H9 (cell line): ENCODE measurements at places on chromosomes 4 and X. TPM values are rescaled to one million over a fixed set of nuclear protein-coding genes. Genes with fewer than 3 reads are reported as not detected.
A peak's percentile ranks its signal among the peaks of the same experiment; 100 is the strongest.

DNA sequence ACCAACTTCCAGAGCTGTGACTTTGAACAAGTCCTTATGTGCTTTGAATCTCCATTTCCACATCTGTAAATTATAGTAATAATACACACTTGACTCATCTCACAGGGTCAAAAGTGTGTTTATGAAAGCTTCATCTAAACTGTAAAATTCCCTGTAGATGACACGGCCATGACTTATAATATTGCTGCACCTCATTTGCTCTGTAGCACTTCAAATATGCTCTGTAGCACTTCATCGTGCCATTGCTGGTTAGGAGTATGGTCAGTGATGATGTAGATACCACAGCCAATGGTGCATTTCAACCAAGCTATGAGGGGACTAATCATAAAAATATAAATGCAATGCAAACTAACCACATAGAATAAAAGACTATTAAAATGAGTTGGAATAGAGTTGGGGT lies 318.6 kb downstream of the ANK2 start:
- no peak for DNase-seq
- H3K27me3 ChIP-seq: no peaks in the 10 kb centered on the region
- H3K4me1 ChIP-seq: no peaks in the 10 kb centered on the region
- H3K27ac ChIP-seq: no peak overlapping the region
- H3K36me3 ChIP-seq: peaks cover 26% of the 10 kb centered on the region
- H3K4me3 ChIP-seq: no peak overlapping the region

- no peak overlapping the region for H3K27ac ChIP-seq
- no peaks in the 10 kb centered on the region for H3K36me3 ChIP-seq
- H3K4me3 ChIP-seq: no peak overlapping the region
- no peak for DNase-seq
- H3K4me1 ChIP-seq: peaks cover 6% of the 10 kb centered on the region; the same call in 1 of the 2 replicates
Observed at GRCh38 chr4:168654104-168654847, 157.4 kb downstream of the PALLD start.

DNA sequence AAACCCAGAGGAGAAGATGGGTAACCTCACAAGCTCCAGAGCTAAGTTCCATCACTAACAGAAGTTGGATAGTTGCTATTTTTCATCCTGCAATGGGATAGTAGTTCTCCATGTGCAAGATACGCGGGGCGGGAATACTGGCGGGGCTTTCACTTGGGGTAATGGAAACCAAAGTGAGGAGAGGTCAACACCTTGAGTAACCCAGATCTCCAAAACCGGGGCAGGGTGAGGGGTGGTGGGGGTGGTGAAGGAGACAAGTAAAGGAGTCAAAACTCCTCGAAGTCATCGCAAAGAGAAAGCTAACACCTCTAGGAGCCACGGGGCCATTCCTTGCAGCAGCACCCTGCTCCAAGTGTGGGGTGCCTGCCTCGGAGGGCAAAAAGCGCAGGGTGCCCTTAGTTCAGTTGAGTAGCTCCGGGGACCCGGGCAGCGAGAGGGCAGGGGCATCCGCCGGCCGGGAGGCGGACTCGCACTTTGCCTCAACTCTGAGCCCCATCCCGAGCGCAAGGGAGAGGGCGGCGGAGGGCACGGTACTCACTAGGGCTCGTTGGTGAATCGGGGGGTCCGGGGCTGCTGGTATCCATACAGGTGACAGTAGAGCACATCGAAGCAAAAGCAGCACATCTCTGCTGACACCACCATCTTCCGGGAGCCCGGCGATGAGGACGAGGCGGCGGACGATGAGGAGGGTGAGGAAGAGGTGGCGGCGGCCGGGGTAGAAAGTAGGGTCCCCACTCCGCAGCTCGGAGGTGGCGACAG lies 645 bp downstream of the AMMECR1 start:
- peak overlapping the region; percentile 98 for H3K4me3 ChIP-seq
- peaks cover 11% of the 10 kb centered on the region for H3K4me1 ChIP-seq
- no peak overlapping the region for H3K27ac ChIP-seq
- DNase-seq: no peak
- no peaks in the 10 kb centered on the region for H3K27me3 ChIP-seq
- no peaks in the 10 kb centered on the region for H3K36me3 ChIP-seq

GRCh38 chrX:38999967-39000745 lies 198.9 kb downstream of the MID1IP1 start:
- DNase-seq: no peak
- no peaks in the 10 kb centered on the region for H3K4me1 ChIP-seq
- H3K27me3 ChIP-seq: no peaks in the 10 kb centered on the region; the same call in 1 of the 2 replicates
- H3K27ac ChIP-seq: no peak overlapping the region

Gene GAGE12E
- not detected in 2 replicates for total RNA-seq

- no peaks in the 10 kb centered on the region for H3K4me1 ChIP-seq
- H3K36me3 ChIP-seq: no peaks in the 10 kb centered on the region
- H3K27me3 ChIP-seq: no peaks in the 10 kb centered on the region
- no peak overlapping the region for H3K27ac ChIP-seq
Observed at GRCh38 chr4:15755321-15756155, 22.6 kb upstream of the CD38 start.

DNA sequence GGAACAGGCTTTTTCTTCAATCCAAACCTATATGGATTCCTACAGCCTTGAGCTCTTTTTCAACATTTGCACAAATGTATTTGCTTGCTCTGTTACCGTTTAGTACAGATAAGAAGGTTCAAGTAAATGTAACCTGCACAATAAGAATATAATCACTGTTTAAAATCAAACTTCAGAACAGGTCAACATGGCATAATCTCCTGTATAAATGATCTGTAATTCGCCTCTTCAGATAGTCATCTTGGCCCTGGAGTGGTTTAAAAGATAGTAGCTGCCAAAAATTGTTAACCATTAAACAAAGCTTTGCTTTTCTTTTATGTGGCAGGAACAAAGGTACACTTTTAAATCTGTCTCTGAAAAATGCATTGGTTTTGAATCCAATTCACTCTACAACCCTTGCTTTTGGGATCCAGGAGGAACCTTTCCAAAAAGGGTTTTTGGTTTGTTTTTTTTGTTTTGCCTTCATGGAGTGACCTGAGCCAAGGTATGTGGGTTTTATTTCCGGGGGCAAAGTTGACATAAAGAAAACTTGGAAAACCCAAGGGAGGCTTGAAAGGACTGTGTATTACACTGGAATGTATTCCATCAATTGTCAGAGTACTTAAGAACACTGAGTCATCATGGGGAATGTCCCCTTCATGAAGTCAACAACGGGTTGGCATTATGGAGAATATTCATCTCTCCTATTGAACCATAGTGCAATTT lies 210.4 kb upstream of the HCCS start:
- H3K27ac ChIP-seq: no peak overlapping the region
- no peaks in the 10 kb centered on the region for H3K36me3 ChIP-seq
- H3K4me3 ChIP-seq: no peak overlapping the region
- no peaks in the 10 kb centered on the region for H3K27me3 ChIP-seq
- DNase-seq: no peak
- no peaks in the 10 kb centered on the region for H3K4me1 ChIP-seq

GRCh38 chr4:155930330-155930729 lies 23.3 kb downstream of the CTSO start:
- no peak for DNase-seq
- H3K27me3 ChIP-seq: no peaks in the 10 kb centered on the region
- H3K4me3 ChIP-seq: no peak overlapping the region
- H3K36me3 ChIP-seq: peaks cover 4% of the 10 kb centered on the region; the same call in 1 of the 3 replicates
- no peak overlapping the region for H3K27ac ChIP-seq
- no peaks in the 10 kb centered on the region for H3K4me1 ChIP-seq

DNA sequence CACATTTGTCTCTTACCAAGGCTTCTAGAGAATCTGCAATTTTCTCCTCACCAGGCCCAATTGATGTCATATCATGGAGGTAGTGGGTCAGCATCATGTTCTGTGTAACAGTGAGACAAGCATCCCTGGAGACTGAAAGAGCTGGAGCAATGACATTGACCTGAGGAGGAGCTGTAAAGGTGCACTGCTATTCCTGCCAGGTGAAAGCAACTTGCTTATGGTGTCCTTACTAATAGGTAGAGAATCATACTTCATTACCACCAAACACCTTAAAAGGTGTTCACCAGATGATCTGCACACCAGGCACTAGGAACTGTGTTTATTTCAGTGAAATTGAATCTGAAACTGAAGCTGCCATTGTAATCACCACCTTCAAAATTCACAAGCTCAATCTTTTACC lies 188.7 kb downstream of the AFAP1 start:
- no peaks in the 10 kb centered on the region for H3K36me3 ChIP-seq
- no peak overlapping the region for H3K4me3 ChIP-seq
- no peak for DNase-seq
- H3K27me3 ChIP-seq: no peaks in the 10 kb centered on the region
- H3K27ac ChIP-seq: no peak overlapping the region

DNA sequence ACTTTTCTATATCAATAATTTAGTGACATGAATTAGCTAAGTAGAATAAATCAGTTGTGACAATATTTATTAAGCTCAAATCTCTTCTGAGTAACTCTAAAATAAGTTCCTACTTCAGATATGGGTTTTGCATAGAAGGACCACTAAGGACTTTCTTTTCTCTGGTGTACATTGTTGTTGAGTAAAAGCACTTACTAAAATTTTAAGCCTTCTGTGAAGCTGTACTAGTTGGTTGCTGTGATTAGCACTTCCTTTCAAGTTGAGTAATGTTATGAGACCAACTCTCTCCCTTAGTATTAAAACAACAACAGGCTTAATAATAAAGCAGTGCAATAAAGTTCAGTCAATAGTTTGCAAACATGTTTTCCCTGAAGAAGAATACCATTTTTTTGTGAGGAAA lies 667.4 kb upstream of the NDST4 start:
- H3K4me1 ChIP-seq: no peaks in the 10 kb centered on the region
- H3K27ac ChIP-seq: no peak overlapping the region
- no peak overlapping the region for H3K4me3 ChIP-seq
- DNase-seq: no peak
- no peaks in the 10 kb centered on the region for H3K36me3 ChIP-seq
- H3K27me3 ChIP-seq: no peaks in the 10 kb centered on the region

DNA sequence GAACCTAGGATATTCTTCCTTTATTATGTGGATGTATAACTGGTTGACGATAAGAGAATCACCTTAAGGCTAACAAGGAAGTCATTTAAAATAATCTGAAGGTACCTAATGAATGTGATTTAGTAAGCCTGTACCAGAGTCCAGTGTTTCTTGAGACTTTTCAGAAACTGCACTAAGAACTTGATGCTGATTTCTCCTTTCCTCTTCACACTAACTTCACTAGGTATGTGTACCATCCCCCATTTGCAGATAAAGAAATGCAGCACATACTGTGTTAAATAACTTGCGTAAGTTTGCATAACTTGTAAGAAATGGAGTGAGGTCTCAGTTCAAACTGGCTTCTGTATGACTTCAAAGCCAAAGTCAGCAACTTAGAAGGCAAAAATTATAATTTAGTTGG lies 63.3 kb downstream of the ELOVL6 start:
- H3K4me3 ChIP-seq: no peak overlapping the region
- no peak for DNase-seq
- no peaks in the 10 kb centered on the region for H3K27me3 ChIP-seq
- H3K36me3 ChIP-seq: peaks cover 4% of the 10 kb centered on the region; the same call in 1 of the 3 replicates

DNA sequence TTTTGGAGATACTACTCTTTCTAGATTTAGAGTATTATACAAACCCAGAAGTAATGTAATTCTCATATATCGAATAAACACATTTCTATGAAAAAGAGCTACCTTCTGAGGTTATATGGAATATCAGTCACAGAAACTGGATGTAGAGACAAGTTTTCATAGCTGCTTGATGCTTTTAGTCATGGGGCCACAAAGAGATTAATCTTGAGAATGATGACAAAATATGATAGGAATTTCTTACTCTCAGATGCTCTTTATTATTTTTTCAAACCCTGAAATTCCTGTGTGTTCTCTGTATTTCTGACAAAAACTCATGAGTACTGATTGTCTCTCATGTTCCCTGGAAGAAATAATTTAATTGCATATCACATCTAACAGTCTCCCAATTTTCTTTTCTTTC lies 662.5 kb downstream of the RAPGEF2 start:
- H3K27me3 ChIP-seq: no peaks in the 10 kb centered on the region
- DNase-seq: no peak
- H3K27ac ChIP-seq: no peak overlapping the region
- H3K4me3 ChIP-seq: no peak overlapping the region
- no peaks in the 10 kb centered on the region for H3K4me1 ChIP-seq
- H3K36me3 ChIP-seq: peaks cover 2% of the 10 kb centered on the region

Gene IL2
- total RNA-seq: not detected in 2 replicates

DNA sequence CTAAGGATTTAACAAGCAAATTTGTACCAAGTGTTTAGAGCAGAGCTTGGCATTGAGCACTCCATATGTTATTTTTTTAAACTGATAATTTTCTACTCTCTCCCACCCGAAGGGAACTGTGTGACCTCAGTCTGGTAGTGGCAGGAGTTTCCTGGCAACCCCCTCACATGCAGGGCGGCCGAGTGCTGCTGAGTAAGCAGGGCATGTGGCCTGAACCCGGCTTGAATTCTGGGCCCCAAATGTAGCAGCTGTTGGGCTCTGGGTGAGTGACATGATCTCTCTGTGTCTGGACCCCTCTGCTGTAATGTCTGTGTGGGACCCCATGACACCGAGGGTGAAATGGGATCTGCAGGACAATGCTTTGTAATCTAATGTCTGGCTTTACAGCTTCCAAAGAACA lies 13.6 kb upstream of the C4orf50 start:
- H3K36me3 ChIP-seq: no peaks in the 10 kb centered on the region
- H3K27ac ChIP-seq: no peak overlapping the region
- H3K4me3 ChIP-seq: no peak overlapping the region
- H3K4me1 ChIP-seq: peaks cover 2% of the 10 kb centered on the region; the same call in 1 of the 2 replicates
- DNase-seq: no peak

GRCh38 chr4:174593701-174594100 lies 71.4 kb upstream of the HPGD start:
- H3K36me3 ChIP-seq: peaks cover 5% of the 10 kb centered on the region
- H3K27me3 ChIP-seq: no peaks in the 10 kb centered on the region
- H3K4me1 ChIP-seq: no peaks in the 10 kb centered on the region
- DNase-seq: no peak
- H3K4me3 ChIP-seq: no peak overlapping the region
- H3K27ac ChIP-seq: no peak overlapping the region

DNA sequence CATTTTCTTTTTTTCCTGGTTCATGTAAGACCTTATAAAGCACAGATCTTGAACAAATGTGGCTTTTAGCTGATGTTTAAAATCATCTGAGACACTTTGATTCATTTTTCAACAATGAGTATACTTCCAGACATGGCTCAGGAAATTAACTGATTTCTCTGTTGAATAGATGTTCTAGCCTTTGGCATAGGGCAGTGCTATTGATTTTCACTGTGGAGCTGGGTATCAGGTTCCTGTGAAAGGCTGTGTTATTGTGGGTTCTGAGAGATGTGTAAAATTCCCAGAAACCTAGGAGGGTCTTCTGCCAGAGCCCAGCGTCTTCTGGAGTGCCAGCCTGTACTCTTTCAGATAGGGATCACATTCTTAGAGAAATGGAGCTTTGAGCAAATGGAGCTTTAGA lies 278.9 kb downstream of the EPHA5 start:
- H3K4me1 ChIP-seq: no peaks in the 10 kb centered on the region
- H3K27ac ChIP-seq: no peak overlapping the region
- H3K4me3 ChIP-seq: no peak overlapping the region
- H3K36me3 ChIP-seq: no peaks in the 10 kb centered on the region

DNA sequence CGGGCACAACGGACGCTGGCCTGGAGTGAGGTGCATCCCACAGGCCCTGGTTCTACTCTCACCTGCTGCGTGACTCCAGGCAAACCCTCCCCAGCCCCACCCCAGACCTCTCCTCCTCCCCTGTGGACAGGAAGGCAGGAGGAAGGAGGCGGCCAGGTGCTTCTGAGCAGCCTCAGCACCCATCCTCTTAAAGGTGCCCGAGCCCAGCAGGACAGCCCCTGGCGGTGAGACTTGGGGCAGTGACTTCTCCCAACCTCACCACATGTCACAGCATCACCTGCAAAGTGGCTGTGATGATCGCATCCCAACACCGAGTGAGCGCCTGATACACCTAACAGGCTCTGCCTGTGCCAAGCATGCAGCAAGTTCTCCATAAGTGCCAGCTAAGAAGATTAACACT lies 17.1 kb upstream of the MAN2B2 start:
- H3K4me3 ChIP-seq: no peak overlapping the region
- no peaks in the 10 kb centered on the region for H3K36me3 ChIP-seq
- H3K4me1 ChIP-seq: no peaks in the 10 kb centered on the region
